Upper lobe of left lung (tissue), 6 donors: ENCODE measurements at places on chromosomes 1 and 21.

GRCh38 chr1:3892748-3893147, 7.3 kb downstream of the C1orf174 start:
- DNase-seq: peak; percentile 67

DNA sequence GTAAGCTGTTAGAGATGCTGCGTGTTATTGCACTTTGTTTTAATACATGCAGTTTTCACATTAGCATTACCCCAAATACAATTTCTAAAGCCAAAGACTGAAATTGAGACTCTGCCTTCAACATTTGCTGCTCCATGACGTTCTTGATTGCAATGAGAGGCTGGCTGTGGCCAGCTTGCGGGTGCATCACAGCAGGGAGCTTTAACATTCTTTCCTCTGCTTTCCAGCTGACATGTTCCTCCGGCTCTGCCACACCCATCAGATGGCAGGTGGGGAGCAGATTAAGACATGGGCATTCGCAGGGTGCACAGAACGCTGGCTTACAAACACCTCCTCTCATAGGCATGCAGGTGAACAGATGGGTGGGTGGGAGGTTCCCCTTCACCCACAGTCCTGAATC, 314.1 kb downstream of the DISC1 start:
- no peak for DNase-seq

GRCh38 chr21:31299291-31300147, 44.5 kb downstream of the TIAM1 start:
- DNase-seq: no peak

DNA sequence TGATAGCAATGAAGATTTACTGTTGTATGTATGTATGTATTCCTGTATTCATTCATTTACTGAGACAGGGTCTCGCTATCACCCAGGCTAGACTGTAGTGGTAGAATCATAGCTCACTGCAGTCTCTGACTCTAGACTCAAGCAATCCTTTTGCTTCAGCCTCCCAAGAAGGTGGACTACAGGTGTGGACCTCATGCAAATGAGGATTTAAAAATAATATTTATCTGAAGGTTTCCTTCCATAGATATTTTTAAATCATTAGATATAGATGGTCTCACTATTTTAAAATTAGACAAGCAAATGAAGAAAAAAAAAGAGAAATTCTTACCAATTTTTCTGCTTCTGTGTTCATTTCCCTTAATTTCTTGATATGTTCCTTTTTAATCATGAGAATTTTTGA, 27.0 kb downstream of the MIXL1 start:
- no peak for DNase-seq

DNA sequence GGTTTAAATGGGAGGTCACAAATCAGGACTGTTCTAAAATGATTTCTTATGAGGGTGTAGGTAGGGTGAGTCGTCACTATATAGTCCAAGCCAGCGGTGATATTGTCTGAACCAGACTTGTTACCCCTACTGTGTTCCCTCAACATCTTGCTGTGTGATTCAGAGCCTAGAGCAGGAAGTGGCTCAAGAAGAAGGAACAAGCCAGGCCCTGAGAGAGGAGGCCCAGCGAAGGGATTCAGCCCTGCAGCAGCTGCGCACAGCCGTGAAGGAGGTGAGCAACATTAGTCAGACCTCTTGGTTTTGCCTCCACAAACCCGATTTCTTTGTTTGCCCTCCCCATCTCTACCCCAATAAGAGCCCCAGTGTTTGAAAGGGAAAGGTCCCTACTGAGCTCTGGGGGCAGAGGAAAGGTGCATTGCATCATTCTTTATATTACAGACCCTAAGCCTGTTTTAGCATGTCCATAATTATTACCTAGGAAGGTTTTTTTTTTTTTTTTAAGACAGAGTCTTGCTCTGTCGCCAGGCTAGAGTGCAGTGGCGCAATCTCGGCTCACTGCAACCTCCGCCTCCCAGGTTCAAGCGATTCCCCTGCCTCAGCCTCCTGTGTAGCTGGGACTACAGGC, 5.0 kb upstream of the SH3BGRL3 start:
- DNase-seq: peak; percentile 62

DNA sequence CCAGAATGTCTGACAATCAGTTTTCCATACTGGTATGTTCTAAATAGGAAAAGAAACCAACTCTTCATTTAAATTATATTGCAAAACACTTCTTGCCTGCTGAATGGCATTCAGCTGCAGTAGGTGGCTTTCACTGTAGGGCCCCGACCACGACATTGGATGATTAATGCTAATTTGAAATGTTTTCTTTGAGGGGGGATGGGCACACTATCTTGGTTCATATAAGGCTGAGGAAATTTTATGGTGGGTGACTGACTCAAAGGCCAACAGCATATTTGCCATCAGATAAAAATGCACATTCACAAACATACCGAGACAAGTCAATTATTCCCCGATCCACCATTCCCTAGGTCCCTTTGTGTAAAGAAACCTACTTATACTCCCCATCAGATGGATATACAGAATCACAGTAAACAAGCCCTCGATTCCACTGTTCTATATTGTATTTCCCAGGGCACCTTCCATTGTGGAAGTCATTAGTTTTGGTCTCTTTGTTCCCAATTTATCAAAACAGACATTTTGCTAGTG, 464.2 kb upstream of the DAB1 start:
- no peak for DNase-seq

DNA sequence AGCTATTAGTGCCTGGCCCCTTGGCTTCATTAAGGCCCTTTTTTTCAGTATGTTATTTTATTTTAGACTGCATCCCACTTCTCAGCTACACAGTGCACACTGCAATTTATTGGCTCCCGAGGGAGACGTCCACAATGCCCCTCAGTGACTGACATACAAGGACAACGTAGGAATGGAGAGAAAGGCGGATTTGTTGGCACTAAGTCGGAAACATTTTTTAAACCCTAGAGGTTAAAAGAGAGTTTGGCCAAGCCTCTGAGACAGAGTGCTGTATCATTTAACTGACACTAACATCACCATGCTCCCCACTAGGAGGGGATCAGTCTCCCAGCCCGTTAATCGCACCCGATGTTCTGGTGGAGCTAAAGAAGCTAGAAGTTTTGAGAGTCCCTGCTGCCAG, 45.7 kb upstream of the FOXD3 start:
- no peak for DNase-seq

DNA sequence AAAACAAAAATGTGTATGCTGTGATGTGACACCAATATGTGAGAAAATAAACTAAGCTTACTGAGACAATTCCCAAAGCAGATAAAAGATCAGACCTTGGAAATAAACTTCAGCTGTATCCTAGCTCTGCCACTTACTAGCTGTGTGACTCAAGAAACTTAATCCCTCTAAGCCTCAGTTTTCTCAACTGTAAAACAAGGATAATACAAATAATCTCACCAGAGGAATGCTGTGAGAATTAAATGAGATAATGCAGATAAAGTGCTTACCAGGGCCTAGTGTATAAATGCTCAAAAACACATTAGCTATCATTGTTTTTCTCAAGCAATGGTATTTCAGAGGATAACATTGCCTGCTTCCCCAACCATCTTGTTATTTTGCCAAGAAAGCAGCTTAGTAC, 2.1 kb downstream of the HEATR1 start:
- no peak for DNase-seq

- no peak for DNase-seq
Observed at GRCh38 chr1:33004613-33005012, 32.1 kb downstream of the AK2 start.

DNA sequence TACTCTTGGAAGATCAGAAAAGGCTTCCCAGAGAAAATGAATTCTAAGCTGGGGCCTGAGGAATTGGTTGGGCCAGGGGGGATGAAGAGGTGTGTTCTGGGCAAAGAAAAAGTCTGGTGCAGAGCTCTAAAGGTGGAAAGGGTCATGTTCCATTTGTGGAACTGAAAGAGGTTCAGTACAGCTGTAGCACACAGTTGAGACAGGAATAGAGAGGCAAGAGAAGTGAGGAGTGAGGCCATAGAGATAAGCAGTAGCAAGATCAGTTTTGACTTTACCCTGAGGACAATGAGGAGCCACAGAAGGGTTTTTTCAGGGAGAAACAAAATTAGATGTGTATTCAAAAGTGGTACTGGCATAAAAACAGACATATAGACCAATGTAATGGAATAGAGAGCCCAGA, 30.3 kb upstream of the MUTYH start:
- no peak for DNase-seq

GRCh38 chr1:43247256-43247921, 22.4 kb upstream of the TMEM125 start:
- DNase-seq: no peak

- no peak for DNase-seq
Observed at GRCh38 chr1:7292714-7293419, 478.2 kb upstream of the VAMP3 start.

- DNase-seq: no peak
Observed at GRCh38 chr21:45261093-45261492, 26.6 kb downstream of the POFUT2 start.

- DNase-seq: no peak
Observed at GRCh38 chr1:156262461-156263287, 14.8 kb upstream of the PAQR6 start.

- no peak for DNase-seq
Observed at GRCh38 chr1:75765697-75766355, 20.2 kb upstream of the RABGGTB start.

DNA sequence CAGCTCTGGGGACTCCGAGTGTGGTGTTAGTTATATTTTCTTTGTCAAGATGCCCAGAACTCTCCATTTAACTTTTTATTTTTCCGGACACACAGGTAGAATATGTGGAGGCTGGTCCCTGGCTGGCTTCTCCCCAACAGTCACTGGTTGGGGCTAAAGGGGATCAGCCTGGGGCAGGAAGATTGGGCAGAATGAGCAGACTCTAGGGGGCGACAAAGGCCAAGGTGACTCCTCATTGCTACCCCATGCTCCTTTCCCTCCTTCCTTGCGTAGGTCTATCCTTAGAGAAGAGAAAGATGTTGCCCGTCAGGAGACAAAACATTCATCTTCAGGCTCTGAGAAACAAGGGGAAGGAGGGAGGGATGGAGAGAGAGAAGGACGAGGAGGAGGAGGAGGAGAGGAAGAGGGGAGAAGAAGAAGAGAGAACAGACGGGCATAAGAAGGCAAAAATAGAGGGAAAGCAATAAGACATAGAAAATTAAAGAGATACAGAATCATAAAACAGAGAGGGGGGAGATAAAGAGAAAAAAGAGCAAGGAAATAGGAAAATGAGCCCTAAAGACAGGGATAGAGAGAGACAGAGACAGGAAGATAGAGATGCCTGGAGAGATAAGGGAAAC, 89.9 kb downstream of the FOXD2 start:
- peak; percentile 34 for DNase-seq

- DNase-seq: no peak
Observed at GRCh38 chr1:181057079-181057478, 23.3 kb downstream of the MR1 start.

DNA sequence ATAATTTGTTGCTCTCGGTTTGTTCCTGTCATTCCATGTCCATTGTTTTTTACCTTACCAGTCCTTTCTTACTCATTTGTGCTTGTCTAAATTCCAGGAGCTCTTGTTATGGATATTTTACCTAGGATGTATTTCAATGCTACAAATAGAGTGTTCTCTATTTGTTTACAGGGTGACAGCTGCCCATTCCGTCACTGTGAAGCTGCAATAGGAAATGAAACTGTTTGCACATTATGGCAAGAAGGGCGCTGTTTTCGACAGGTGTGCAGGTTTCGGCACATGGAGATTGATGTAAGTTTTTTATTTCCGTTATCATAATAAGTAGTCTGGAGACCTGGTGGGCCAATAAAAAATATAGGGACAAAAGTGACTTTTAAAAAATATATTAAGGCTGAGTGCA, 23.0 kb downstream of the ZBED6 start:
- no peak for DNase-seq

DNA sequence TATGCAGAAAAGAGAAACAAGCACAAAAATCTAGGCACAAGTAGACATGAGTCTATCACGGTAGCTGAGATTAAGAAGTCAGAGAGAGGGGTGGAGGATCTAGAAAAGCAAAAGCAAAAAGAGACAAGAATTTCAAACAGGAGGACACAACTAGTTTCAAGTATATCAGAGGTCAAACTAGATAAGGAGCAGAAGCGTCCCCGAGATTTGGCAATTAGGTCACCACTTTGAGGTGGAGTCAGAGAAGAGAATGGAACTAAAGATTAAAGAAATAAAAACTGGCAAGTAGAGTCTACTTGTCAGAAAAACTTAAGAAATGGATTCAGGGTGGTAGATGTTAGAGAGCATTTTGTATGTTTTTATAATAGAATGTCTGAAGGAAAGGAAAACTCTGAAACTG, 2.3 kb downstream of the SF3B4 start:
- DNase-seq: no peak

DNA sequence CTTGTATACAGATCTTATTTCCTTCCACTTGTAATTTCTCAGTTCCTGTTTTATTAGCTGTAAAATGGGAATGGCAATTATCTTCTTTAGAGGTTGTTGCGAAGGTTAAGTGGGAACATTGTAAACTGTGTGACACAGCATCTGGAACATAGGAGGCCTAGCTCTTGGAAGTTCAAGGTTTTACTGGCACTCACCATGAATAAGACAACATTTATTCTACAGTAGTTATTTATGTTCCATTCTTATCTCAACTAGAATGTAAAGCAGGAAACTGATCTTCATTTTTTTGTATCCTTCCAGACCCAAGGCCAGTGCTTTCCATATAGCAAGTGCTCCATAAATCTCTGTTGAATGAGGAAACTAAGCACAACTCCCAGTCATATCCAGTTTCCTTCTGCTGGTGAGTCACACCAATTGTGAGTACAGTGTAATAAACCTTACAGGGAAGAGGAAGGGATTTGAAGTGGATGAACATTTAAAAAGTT, 1.4 kb downstream of the BCL10 start:
- DNase-seq: no peak

DNA sequence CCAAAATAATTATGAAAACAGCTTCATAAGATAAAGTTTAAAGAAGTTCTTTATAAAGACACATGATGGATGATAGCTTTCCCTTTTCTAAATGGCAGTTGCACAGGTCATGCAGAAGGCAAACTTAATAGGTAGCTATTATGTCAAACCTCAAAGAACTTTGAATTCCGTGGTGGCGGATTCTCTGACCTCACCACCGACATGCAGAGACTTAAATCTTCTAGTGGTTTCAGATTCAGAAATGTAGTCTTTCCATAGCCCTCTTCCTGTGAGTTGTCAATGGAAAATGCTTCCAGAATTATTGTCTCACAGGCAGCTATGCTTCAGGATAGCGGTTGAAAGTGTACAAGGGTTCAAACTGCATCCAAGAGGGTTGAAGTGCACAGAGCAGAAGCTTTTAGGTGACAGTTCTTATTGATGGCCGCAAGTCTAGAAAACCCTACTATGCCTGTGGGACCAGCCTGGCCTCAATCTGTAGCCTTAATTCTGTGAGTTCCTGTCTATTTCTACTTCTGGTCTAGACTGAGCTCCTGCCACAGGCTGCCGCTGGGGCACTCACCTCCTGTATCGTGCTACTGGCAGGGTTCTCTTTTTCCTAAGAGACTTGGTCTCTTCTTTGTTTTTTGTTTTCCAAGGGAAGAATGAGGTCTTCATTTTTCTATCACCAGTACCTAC, 117.0 kb upstream of the ERRFI1 start:
- no peak for DNase-seq

GRCh38 chr1:35191429-35192055, 1.4 kb downstream of the SFPQ start:
- DNase-seq: no peak

DNA sequence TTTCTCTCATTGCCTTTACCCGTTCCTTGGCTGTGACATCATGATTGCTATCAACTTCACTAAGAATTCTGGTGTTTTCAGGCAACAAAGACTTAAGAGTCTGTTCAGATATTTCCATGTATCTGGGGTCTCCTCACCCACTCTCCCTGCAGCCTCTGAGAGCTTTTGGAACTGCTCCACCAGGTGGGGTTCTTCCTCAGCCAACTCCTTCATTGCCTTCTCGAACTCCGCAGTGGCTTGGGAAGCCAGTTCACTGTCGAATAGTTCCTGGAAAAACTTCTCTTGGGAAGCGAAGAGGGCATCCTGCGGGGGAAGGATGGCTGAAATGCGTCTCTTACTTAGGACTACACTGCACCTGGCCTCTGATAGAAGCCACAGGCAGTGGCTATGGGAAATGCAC, 2.1 kb downstream of the PEX19 start:
- no peak for DNase-seq
